ENCODE measurements at places on chromosomes 6 and 20. TPM values are rescaled to one million over a fixed set of nuclear protein-coding genes. Genes with fewer than 3 reads are reported as not detected.

Gene PMEPA1
- 9.2 TPM for total RNA-seq

DNA sequence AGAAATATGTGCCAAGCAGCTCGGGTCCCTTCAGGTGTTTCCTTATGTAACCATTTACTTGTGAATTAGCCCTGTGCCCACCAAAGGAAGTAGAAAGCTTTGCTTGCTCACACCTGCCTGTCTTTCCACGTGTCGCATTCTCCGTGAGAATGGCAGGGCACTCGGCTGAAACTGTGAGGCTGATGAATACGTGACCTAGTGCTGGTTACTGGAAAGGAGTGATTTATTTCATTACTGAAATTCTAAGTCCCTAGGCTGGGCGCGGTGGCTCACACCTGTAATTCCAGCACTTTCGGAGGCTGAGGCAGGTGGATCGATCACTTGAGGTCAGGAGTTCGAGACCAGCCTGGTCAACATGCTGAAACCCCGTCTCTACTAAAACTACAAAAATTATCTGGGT is 45.9 kb upstream of the TULP1 start:
- H3K27me3 ChIP-seq, result peaks cover 4% of the 10 kb centered on the region
- no peaks in the 10 kb centered on the region for H3K36me3 ChIP-seq
- H3K4me1 ChIP-seq, result peaks cover 5% of the 10 kb centered on the region
- no peak for DNase-seq
- no peak overlapping the region for H3K27ac ChIP-seq

Gene FOXF2
- not detected for total RNA-seq

Gene CGA
- total RNA-seq, result 5.5 TPM

Gene ZNF831
- total RNA-seq, result not detected

GRCh38 chr20:8356806-8357205 is 224.7 kb downstream of the PLCB1 start:
- H3K4me1 ChIP-seq, result peaks cover 12% of the 10 kb centered on the region
- H3K36me3 ChIP-seq, result no peaks in the 10 kb centered on the region
- no peak for DNase-seq
- no peaks in the 10 kb centered on the region for H3K27me3 ChIP-seq

DNA sequence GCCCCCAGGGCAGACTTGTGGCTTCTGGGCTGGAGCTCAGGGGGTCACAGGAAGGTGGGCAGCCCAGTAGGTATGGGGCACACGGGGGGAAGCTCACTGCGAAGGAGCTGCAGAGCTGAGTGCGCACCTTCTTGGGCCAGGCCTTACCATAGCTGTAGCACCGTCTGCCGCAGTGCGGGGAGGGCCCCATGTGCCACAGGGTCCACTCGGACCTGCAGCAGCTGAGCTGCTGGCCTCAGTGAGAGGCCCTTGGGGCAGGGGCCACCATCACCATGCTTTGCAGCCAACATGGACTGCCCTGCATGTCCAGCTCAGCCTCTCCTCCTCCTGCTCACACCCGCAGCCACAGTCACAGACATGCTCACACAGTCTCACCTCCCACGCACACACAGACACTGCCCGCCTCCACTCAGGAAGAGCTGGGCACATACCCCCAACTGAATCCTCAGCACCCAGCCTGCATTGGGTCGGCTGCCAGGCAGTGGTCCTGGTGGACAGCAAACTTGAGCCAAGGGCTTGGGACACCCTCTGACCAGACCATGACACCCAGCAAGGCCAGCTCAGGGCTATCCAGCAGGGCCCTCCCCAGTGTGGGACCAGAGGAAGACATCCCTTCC is 35.3 kb downstream of the YTHDF1 start:
- no peaks in the 10 kb centered on the region for H3K36me3 ChIP-seq
- H3K27ac ChIP-seq, result no peak overlapping the region
- H3K4me1 ChIP-seq, result peaks cover 5% of the 10 kb centered on the region
- no peak overlapping the region for H3K4me3 ChIP-seq

Gene KIAA1586
- total RNA-seq, result 23.0 TPM

Gene SYCP2L
- 11.8 TPM for total RNA-seq

- H3K36me3 ChIP-seq, result no peaks in the 10 kb centered on the region
- H3K4me1 ChIP-seq, result peaks cover 19% of the 10 kb centered on the region
- H3K27me3 ChIP-seq, result no peaks in the 10 kb centered on the region
- H3K27ac ChIP-seq, result no peak overlapping the region
- DNase-seq, result no peak
These were observed 225.9 kb upstream of the CITED2 start for GRCh38 chr6:139600343-139600742.

- H3K4me1 ChIP-seq, result peaks cover 9% of the 10 kb centered on the region
- no peaks in the 10 kb centered on the region for H3K27me3 ChIP-seq
- no peak for DNase-seq
- no peak overlapping the region for H3K4me3 ChIP-seq
- H3K27ac ChIP-seq, result no peak overlapping the region
These were observed 2.7 kb downstream of the FBXO9 start for GRCh38 chr6:53067849-53068361.

Gene PEDS1
- 31.0 TPM for total RNA-seq

Gene SNAI1
- total RNA-seq, result 1.7 TPM

Gene SOBP
- total RNA-seq, result 15.4 TPM

Gene HAO1
- not detected for total RNA-seq

- H3K4me1 ChIP-seq, result no peaks in the 10 kb centered on the region
- no peak overlapping the region for H3K4me3 ChIP-seq
- H3K27me3 ChIP-seq, result peaks cover 32% of the 10 kb centered on the region
- H3K27ac ChIP-seq, result no peak overlapping the region
These were observed 369.2 kb upstream of the CDH4 start for GRCh38 chr20:60882836-60883235.

GRCh38 chr6:155374681-155375080 is 60.4 kb upstream of the TFB1M start:
- H3K4me3 ChIP-seq, result no peak overlapping the region
- H3K36me3 ChIP-seq, result no peaks in the 10 kb centered on the region
- peaks cover 11% of the 10 kb centered on the region for H3K27me3 ChIP-seq
- peaks cover 12% of the 10 kb centered on the region for H3K4me1 ChIP-seq
- DNase-seq, result no peak
